Stimulated activated CD4-positive, alpha-beta T cell treated with anti-CD3 and anti-CD28 coated beads, TNF-alpha, amount 100 ng/mL, for 48 hours (primary cell): ENCODE measurements at places on chromosomes 16 and 17.

DNA sequence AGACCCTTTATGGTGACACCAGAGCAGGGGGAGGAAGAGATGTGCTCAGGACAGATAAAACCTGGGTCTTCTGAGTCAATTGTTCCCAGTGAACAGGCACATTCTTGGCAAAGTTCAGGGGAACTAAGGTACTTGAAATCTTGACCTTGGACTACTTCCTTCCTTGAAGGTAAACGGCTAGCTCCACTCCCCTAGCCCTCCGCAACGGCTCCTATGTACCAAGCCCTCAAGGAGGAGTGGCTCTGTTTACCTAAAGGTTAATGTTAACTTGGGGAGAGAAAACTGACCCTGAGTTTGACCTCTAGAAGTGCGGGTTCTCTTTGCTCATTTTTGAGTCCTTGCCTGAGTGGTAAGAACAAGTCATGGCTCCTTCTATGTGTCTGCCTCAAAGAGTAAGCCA lies 7.8 kb downstream of the TTLL6 start:
- no peak for DNase-seq

GRCh38 chr16:19486051-19486450 lies 35.8 kb downstream of the GDE1 start:
- no peak for DNase-seq

DNA sequence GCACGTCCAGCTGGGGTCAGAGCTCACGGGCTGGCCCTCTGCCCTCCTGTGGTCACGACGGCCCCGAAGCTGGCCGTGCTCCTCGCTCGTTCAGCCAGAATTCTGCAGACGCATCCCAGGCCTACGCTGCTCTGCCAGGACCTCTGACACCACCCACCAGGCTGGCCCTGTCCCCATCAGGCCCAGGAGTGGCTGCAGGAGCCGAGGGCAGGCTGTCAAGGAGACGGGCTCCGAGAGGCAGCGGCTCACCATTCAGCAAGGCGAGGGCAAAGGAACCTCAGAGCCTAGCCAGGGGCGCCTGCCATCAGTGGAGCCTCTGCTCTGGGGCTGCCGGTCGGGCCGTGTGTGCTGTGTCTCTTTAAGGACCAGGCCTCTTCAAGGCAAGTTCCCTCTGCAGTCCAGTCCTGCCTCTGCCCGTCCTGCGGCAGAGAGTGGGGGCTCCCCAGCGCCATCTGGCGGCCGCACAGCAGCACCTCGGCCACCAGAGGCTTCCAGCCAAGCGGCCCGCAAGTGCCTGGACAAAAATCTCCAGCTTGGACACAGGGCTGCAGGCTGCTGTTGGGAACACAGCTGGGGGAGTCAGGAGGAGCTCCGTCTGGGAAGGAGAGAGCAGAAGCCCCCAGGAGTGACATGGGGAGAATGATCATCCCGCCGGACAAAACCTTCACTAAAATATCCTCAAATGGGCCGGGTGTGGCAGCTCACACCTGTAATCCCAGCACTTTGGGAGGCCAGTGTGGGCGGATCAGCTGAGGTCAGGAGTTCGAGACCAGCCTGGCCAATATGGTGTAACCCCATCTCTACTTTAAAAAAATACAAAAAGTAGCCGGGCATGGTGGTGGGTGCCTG lies 7.4 kb upstream of the ABR start:
- peak; percentile 63 for DNase-seq

- DNase-seq = peak; percentile 94
Measured at GRCh38 chr16:84819644-84820304, at the start of gene CRISPLD2. Gene CRISPLD2, plus strand, starts transcription at chr16:84819985. Its CDS starts 18,511 bp downstream, at chr16:84838496.

- no peak for DNase-seq
Measured at GRCh38 chr16:58127634-58128033, 1.5 kb downstream of the CFAP20 start.

DNA sequence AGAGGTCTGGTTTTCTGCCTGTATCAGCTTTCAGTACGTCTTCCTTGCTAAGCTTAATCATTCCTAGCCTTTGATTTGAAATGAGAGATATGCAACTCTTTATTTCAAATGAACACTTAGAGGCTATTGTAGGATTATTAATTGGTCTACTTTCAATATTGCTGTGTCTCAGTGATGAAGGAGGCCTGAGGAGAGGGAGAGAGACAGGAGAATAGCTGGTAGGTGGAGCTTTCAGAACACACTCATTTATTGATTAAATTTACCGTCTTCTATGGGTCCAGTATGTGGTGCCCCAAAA lies 187.0 kb downstream of the BCAS3 start:
- DNase-seq = no peak
